ENCODE measurements at places on chromosomes 7 and 10.

- no peak for DNase-seq
Measured at GRCh38 chr7:30276203-30276900, 8.0 kb upstream of the ZNRF2 start.

GRCh38 chr7:92815412-92815811 is 21.0 kb downstream of the CDK6 start:
- no peak for DNase-seq

GRCh38 chr10:18308600-18308999 is 168.4 kb downstream of the CACNB2 start:
- no peak for DNase-seq

DNA sequence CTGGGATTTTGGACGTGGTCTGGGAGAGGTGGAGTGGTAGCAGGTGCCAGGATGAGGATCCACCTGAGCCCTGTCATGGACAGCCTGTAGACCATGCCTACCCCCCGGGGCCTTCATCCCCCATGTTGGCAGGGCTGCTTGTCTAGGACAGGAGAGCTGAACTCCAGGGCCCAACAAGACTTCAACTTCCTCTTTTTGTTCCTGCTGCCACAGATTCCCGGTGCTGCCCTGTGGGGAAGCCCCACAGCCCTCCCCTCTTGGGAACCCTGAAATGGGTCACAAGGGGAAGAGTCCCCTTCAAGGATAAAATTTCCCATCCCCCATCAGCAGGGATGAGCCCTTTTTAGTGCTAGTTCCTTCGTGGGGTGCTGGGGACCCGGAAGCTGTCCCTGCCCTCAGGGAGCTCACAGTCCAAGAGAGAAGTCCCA is 1.3 kb upstream of the CUEDC2 start:
- no peak for DNase-seq

DNA sequence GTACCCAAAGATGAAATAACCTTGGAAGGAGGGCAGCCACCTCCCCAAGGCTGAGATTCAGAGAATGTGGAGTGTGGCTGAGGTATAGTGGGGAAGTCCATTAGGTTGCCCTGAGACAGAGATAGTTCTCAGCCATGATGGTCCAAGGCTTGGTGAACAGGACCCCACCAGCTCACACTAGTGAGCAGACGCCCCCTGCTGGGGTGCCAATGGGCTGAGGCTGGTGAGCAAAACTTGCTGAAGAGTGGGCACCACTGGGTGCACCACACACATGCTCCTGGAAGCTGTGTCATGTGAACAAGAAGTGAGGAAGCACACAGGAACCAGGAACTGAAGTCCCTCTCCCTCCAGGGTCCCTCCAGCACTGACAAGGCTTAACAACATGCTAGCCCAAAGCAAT is 8.9 kb downstream of the FBXL13 start:
- DNase-seq = no peak

DNA sequence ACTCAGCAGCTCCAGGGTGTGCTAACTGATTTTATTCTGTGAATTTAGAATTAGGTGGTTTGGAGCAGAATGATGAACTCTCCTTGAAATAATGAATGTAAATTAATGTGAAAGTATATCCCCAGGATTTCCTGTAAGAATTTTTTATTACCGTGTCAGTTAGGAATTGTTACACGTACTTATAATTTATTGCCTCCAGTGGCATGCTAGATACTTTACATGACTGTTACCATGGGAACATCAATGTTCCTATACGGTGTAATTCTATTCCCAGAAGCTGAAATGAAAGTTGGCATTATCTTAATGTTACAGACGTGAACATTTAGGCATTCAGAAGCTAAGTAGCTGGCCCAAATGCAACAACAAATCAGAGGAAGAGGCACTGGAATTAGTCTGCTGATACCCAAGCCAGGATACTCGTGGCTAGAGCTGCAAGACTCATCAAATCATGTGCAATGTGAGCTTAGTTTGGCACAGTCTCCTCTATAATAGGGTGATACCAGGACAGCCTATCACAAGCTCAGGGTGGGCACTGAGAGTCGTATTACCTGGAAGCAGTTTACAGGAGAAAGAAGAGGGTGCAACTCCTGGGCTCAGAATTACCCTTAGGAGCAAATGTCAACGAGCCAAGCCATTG is 30.0 kb upstream of the PRKAR2B start:
- no peak for DNase-seq

DNA sequence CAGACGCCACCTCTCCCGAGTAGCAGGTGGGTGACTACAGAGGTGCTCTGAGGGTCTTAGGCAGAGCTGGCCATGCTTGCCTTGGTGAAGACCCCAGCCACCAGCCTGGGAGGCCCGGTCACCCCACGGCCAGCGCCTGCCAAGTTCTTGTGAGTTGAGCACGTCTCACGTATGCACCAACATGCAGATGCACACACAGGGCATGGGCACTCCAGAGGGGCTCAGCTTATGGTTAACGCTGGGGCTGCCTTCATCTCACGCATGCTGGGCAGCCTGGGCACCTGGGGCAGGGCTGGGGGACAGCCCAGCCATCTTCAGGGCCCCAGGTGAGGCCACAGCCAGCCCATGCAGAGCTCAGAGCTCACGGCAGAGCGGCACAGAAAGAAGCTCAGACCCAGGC is 41.0 kb downstream of the PTPRN2 start:
- DNase-seq = no peak

DNA sequence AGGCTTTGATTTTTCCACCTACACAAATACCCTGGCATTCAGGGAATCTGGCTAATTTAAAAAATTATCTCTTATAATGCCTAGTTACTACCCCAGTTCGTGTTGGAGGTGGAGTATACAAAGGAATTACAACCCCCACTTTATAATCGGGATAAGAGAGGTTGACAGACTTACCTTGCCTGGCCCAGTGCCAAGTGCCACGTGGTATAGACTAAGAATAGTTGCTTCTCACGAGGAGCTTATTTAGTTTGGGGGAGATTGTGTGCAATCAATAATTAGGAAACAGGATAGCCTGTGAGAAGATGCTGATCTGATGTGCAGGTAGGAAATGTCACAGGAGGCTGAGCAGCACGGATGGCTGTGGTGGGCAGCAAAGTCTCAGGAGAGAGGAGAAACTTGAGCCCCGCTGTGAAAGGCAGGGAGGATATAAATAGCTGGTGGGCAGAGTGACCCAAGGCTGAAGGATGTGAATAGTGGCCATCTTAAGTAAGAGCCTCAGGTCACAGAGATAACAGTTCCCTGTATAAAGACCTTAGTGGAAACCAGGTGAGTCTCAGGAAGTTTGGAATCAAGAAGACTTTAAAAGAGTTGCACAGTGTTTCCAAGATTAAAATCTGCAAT is 11.3 kb upstream of the ATXN7L1 start:
- no peak for DNase-seq

DNA sequence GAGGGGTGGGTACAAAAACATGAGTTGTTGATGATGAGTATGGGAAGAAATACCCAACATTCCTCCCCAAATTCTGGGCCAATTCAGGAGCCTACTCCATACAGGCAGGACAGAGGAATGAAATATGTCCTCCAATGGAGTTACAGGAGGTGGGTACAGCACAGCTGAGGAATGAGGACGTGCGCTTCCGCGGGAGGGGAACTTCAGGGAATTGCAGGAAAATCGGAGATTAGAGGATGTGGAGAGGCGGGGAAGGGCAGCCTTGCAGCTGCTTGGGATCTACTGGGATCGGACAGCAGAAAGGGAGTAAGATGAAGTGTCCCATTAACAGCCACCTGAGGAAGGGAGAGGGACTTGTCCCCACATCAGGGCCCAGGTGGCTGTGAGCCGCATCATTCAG is 50.2 kb downstream of the PDIA4 start:
- DNase-seq = no peak

DNA sequence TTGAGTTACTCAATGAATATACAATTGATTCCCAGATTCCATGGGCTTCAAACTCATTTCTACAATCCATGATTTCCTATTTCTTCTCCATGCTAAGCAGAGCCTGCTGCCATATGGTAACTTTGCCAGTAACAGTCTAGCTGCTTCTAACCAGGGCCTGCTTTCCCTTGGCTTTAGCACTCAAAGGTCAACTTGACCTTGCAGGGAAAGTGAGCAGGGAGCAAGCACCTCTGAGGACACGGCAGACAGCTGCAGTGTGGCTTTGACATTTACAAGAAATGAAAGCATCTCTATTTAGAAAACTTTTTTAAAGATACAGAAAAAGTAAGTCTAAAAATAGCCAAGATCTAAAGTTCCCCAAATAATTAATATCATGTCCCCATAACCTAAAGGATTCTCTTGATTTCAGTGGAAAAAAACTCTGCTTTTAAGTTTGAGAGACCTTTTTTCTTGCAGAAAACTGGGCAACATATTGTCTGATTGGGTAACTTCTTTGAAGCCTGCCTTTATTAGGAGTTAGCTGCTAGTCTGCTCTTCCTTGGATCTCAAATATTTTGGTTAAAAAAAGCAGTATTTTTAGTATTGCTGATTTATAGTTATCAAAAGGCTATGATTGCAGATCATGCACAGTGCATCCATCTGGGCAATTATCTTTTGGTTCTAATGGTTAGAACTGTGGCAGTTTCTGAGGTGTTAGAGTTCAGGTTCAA is 257.9 kb downstream of the AHR start:
- no peak for DNase-seq

GRCh38 chr10:4983615-4984216 is 19.9 kb downstream of the AKR1C2 start:
- DNase-seq = no peak

Data from stimulated activated CD8-positive, alpha-beta memory T cell treated with anti-CD3 and anti-CD28 coated beads, Interleukin-15, amount 100 ng/mL, for 4 hours (primary cell).